ENCODE measurements at places on chromosomes 6 and 20.
A peak's percentile ranks its signal among the peaks of the same experiment; 100 is the strongest.

DNA sequence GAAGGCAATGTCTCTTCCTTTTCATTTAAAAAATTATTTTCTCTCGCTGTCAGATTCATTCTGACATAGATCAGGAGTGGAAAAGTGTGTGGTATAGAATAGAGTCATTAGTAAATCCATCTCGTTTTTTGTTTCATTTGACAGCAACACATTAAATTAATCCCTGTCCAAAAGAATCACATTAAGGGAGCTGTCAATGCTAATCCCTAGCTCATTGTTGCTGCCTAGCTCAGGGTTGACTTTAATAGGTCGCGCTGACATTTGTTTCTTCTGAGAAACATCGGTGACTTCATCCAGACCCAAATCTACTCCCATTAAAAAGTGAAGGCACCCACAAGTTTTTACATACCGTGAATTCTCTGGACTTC lies 25.4 kb upstream of the MAP3K7 start:
- no peak for DNase-seq

DNA sequence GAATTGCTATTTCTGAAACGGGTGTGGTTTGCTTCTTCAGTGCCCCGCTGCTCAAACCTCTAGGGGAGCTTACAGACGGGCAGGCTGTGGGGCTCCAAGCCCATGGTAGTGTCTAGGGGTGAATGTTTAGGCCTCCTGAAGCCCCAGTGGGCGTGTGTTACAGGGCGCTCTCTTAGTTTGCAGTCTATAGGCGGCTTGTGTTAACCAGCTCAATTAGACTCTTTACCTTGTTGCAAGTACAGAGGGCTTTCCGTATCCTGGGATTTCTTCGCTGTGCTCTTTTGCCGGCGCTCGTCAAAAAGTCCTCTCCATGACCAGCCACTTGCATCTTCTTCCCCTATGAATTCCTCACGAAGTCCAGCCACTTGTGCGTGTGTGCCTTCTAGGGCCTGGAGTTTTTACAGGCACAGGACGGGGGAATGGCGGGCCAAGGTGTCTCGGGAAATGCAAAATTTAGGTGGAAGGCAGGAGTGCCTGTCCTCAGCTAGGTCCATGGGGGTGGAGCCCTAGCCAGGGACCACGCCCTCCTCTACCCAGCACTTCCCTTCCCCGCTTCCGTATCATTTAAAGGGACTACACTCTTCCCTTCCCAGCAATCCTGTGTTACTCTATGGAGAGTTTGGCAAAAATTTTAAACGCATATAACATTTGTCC lies 94.5 kb downstream of the HTR1B start:
- DNase-seq = no peak

DNA sequence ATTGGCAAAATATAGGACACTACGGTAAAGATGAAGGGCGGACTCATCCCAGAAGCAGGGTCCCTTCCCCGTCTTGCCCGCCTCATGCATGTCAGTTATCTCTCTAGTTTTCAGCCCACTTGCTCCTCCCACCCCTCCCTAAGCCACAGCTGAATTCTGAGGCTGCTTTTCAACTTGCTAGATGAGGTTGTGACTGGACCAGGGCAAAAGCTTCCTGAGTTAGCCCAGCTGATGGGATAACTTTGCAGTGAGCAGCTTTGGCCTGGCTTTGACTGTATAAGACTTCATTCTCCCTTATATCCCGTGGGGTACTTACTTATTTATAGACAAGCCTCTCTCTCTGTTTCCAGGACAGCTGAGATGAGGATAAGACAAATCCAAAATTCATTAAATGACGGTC lies 23.2 kb downstream of the GHRH start:
- DNase-seq = no peak

- DNase-seq = no peak
These were observed 318.6 kb upstream of the PTCHD4 start for GRCh38 chr6:48429610-48430009.

DNA sequence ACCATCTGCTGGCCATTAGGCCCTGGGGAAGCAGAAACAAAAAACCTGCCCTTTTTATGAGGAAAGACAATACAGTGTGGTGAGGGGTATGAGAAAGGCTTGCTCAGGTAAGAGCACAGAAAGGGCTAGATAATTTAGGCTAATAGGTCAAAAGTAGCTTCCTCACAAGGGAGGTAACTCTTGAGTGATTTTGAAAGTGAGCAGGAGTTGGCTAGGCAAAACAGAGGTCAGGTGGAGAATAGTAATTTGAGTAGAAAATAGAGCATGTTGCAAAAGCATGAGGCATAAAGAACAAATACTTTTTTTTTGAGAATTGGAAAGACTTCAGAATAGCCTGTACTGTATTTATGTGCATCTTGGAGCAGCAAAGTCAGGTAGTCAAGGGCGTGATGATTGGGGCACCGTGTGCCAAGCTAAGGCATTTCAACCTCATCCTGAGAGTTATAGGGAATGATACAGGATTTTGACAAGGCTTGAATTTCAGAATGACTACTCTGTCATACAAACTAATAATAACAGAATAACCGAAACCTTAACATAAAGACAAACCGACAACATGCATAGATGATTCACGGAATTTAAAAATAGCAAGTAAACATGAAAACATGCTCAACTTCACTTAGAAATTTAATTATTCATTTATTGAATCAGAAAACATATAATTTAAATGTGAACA lies 123.0 kb upstream of the ENPP5 start:
- no peak for DNase-seq

GRCh38 chr20:51460569-51461265 lies 81.8 kb downstream of the NFATC2 start:
- DNase-seq = no peak

GRCh38 chr6:101607111-101607690 lies 213.7 kb downstream of the GRIK2 start:
- no peak for DNase-seq

GRCh38 chr20:8223091-8223870 lies 91.2 kb downstream of the PLCB1 start:
- no peak for DNase-seq

DNA sequence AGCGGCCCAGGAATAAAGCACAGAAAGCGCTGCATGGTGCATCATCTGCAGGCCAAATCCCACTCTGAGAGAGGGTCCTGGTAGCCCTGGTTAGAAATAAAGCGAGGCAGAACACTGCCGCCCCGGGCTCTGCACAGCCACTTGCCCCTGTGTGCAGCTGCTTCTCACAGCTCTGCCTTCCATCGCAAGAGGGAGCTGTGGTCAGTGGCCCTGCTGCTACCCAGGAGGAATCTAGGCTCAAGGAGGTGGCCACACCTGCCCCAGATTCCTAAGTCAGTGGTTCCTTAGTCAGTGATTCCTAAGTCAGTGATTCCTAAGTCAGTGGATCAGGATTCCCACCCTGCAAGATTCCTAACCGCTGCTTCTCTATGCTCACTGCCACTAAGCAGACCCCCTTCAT lies 8.8 kb downstream of the CDH4 start:
- no peak for DNase-seq

GRCh38 chr20:23971310-23971709 lies 17.3 kb downstream of the GGTLC1 start:
- no peak for DNase-seq

- DNase-seq = no peak
These were observed 13.8 kb downstream of the SYNGAP1 start for GRCh38 chr6:33433544-33434191.

DNA sequence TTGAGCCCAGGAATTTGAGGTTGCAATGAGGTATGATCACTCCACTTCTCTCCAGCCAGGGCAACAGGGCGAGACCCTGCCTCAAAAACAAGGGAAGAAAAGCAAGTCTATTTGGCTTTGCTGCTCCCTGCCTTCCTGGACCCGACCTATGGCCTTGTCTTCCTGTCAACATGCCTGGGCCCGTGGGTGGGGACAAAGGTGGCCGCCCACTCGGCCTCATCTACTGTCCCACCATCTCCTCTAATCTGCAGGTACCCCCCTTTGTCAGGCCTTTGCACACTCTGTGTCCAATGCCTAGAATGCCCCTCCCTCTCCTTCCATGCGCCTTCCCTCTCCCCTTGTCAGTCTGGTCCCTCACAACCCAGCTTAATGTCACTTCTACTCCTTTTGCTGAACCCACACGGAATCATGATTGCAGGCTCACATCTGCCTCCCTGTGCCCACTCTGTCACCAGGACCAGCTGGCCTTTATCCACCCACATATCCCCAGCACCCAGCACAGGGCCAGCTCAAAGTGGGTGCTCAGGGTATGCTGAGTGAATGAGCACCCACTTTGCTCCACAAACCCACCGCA lies 40.3 kb downstream of the MDFI start:
- no peak for DNase-seq

GRCh38 chr20:3541887-3542721 lies 71.3 kb downstream of the ATRN start:
- DNase-seq = no peak

- DNase-seq = no peak
These were observed 23.9 kb downstream of the EDN1 start for GRCh38 chr6:12313992-12314589.

GRCh38 chr6:53300656-53301551 lies 47.8 kb downstream of the ELOVL5 start:
- no peak for DNase-seq

- DNase-seq = no peak
These were observed 116.0 kb downstream of the SYCP2 start for GRCh38 chr20:59817406-59817805.

GRCh38 chr6:37696841-37697662 lies 631 bp downstream of the MDGA1 start:
- peak; percentile 21 for DNase-seq

GRCh38 chr6:16128759-16129622 lies at the start of gene MYLIP:
Gene MYLIP, plus strand, starts transcription at chr6:16129086. Its CDS starts 237 bp downstream, at chr6:16129323.
- peak; percentile 98 for DNase-seq

- DNase-seq = no peak
These were observed 61.2 kb downstream of the C6orf52 start for GRCh38 chr6:10633216-10633615.

- no peak for DNase-seq
These were observed 266.7 kb upstream of the THEMIS start for GRCh38 chr6:128167552-128167951.

GRCh38 chr6:16670183-16670582 lies 91.1 kb downstream of the ATXN1 start:
- no peak for DNase-seq

GRCh38 chr20:15162079-15162647 lies 824.8 kb upstream of the FLRT3 start:
- DNase-seq = no peak

DNA sequence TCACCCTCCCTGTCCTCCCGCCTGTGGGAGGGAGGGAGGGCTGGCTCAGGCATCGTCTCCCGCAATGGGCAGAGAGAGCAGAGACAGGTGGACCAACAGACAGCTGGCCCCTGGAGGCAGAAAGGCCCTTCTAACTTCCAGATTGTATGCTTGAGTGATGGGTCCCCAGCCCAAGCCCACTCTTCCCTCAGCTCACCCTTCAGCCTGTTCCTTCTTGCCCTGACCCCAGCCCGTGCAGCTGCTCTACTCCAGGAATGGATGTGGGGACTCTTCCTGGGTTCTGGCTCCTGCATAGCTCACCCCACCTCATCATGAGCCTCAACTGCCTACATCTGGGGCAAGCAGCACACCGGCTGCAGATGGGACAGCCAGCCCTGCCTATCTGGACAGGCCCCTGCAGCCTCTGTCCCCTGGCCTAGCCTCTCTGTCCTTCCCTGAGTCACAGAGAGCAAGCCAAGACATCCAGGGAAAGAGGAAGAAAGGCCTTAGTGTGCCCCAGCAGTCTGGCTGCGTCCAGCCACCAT lies 11.5 kb upstream of the SLC22A7 start:
- DNase-seq = no peak

DNA sequence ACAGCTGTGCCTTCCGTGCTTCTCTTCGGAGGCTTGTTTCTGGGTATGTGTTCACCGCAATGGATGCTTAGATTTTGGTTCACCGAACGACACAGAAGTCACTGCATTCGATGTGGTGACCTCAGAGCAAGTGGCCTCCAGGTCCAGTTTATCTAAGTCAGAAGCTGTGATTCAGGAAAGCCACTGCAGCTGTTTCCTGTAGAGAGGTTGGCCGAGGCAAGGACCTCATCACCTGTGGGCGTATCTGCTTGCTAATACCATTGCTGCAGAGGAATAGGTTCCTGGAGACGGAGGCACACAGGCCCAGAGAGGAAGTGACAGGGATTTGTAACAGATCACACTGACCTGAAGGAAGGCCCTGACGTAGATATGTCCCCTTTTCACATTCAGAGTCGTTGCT lies 82.7 kb downstream of the FARS2 start:
- no peak for DNase-seq

- DNase-seq = no peak
These were observed 141.1 kb downstream of the CEBPB start for GRCh38 chr20:50331469-50332363.

DNA sequence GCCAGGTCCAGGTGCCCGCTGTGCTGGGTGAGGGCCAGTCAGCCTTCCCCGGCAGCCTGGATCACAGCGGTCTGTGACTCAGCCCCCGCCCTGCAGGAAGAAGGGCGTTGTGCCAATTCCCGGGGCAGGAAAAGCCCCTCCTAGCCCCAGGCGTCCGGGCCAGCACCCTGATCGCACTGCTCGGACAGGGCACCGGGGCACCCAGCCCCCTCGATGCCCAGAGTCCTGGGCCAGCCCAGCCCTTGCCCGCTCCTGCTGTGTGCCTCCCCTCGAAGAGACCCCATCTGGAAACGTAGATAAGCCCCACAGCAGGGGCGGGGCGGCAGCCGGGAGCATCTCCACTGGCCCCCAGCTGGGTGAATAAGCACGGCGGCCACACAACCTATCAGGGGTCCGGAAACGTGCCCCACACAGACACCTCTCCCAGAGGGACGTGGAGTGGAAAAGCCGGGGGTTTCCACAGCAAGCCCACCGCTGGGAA lies 9.9 kb downstream of the LAMA5 start:
- no peak for DNase-seq

DNA sequence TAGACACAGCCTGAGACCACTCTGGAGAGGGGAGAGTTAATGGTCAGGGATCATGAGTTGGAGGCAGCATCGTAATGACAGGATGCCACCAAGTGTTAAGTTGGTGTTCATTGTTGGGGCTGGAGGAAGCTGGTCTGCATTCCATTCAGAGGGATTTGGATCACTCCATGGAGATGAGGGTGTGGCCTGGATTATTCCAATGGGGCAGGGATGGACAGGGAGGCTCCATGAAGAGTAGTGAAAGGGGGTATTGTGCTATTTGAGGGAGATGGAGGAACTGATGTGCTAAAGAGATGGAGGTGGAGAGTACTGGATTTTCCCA lies 1.1 kb downstream of the SAPCD1 start:
- DNase-seq = no peak

- no peak for DNase-seq
These were observed 1.7 kb downstream of the KHDC3L start for GRCh38 chr6:73364121-73364520.

- DNase-seq = no peak
These were observed 232.8 kb downstream of the MYLK4 start for GRCh38 chr6:2517855-2518473.

DNA sequence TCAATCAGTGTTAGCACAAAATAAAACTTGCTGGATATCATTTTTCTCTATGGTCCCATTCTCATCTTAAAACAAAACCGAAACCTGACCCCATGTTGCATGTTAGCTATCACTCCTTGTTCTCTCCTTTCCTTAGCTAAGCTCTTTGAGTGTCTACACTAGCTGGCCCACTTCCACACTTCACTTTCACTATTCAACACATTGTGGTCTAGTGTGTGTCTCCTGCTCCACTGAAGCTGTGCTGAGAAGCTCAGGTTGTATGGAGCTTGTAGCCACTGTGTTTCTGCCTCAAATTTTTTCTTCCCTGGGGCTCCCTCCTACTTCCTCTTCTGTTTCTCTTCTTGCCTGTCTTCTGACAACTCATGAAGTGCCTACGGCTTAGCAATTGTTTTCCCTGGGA lies 223.0 kb downstream of the NKAIN2 start:
- no peak for DNase-seq
